ENCODE measurements at places on chromosomes 7 and 10. TPM values are rescaled to one million over a fixed set of nuclear protein-coding genes. Genes with fewer than 3 reads are reported as not detected.

DNA sequence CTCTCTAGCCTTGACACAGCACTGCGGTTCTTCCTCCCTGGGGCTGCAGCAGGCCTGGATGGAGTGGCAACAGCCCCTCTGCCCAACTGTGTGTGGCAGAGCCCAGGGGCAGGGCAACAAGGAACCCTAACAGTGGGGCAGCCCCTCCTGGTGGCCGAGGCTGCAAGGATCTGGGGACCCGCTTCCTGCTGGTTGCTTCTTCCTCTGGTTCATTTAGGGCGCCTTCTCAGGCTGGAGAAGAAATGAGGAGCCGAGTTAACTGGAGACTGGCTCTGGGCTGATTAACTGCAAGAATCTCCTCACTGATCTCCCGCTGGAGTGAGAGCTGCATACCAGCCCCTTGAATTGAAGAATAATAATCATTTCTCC is 80.1 kb upstream of the EMX2 start:
- DNase-seq, result peak; percentile 63

DNA sequence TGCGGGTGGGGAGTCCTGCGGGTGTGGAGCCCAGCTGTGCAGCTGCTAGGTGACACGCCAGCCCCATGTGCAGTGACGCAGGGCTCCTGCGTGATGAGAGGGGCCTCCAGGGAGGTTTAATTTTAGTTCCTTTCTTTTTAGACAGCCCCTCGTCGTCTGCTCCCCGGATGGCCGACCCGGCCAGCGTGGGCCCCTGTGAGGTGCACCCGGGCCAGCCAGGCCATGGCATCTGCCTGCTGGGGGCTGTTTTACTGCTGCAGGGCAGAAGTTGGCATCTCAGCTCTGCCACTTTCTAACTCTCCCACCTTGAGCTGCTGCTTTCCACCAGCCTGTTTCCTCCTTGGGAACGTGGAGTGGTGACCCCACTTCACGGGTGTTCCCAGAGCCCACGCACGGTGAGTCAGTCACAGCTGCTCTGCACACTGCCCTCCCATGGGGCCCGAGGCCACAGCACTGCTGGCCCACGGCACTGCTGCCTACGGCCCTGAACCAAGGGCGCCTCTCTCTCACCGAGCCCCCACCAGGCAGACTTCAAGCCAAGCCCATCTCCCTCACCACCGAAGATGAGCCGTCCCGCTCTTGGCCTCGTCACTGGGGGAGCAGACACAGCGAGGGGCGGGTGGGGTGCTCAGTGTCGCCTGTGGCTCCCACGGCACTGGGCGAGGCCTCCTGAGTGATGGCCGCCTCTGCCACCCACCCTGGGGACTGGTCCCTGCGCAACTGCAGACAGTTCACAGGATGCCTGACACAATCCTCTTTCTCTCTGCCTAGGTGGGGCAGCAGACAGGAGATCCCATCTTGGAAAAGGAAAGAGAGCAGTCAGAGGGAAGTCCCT is 21.3 kb downstream of the CYP2W1 start:
- DNase-seq, result no peak

DNA sequence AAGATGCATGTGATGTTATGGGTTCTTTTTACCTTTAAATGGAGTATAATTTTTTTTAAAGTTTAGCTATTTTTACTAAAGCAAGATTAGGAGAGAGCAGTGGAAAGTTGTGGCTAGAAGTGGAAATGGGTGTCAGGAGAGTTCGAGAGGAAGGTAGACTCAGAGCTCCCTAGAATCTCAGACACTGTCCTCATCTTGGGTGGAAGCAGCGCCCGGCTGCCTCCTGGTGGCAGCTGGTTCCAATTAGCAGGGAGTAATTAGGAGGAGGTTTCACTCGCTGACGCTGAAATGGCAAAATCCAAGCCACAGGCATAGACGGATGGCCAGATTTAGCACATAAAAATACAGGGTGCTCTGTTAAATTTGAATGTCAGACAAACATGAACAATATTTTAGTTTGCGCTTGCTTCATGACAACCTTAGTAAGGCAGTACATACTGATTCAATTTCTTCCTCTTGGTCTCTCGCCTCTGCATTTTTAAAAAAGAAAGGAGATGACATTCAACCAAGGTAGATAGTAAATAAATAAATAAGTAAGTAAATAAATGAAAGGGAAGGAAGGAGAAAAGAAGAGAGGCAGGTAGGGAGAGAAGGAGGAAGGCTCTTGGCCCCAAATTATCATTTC is 58.5 kb downstream of the LGI1 start:
- peak; percentile 69 for DNase-seq

DNA sequence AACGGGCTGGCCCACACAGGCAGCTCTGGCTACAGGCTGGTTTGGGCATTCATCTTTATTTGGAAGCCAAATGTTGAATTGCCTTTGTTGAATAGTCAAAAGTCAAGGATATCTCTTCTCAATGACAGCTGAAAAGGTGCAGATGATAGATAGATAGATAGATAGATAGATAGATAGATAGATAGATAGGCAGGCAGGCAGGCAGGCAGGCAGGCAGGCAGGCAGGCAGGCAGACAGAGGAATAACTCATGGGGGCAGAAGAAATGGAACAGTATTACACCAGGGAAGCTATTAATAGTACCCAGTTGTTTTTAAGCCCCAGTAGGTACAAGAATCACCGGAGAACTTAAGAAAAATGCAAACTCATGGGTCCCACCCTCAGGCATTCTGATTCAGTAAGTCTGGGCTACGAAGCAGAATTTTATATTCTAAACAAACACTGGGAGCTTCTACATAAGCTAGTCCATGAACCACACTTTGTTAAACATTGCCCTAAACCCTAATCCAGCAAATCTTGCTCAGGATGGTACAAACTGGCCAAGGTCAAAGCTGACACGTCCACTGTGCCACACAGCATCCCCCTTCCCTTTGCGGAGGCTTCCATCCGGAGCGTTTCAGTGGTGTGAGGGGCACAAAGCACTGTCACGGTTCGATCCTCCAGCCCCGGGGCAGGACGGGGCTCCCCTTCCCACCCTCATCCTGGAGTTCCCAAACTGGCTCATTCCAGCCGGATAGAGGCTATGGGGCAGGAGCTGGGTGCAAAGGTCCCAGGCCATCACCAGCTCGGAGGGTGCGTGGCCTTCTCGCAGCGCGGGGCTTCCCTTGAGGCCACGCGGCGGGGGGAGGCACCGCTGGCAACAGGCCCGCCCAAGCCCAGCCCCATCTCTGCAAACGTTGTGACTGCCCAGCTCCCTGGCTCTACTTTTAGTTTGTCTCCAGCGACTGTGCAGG is 6.7 kb downstream of the PRKAG2 start:
- DNase-seq, result no peak

- DNase-seq, result no peak
These were observed 16.1 kb downstream of the CCDC186 start for GRCh38 chr10:114157912-114158311.

GRCh38 chr7:47465191-47465590 is 116.7 kb downstream of the TNS3 start:
- DNase-seq, result no peak

SFXN2 gene
- total RNA-seq, result 32.7 TPM

DNA sequence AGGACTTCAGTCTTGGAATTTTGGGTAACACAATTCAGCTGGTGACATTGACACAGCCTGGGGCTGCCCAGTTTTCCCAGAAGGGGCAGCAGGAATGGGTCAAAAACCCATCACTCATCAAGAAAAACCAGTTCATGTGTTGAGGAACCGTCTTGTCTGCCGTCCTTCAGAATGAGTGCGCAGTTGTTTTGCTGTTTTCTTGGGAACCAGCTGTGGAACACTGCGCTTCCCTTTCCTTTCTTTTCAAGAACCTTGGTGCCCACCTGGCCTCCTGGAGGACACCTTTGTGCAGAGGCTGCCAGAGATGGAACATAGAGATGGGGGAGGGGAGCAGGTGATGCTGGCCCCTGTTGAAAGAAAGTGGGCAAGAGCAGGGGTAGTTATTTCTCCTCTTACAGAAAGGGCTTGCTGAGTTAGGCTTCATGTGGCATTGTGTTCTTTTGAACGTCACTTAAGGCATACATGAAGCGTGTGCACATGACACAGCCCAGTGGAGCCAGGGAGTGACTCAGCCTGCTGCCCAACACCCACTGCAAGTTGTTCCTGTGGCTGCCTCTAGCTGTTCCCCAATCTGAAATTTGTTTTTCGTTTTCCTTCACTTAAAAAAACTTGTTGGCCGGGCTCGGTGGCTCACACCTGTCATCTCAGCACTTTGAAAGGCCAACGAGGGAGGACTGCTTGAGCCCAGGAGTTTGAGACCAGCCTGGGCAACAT is 87.4 kb upstream of the TNS3 start:
- no peak for DNase-seq

TMEM273 gene
- not detected for total RNA-seq

DNA sequence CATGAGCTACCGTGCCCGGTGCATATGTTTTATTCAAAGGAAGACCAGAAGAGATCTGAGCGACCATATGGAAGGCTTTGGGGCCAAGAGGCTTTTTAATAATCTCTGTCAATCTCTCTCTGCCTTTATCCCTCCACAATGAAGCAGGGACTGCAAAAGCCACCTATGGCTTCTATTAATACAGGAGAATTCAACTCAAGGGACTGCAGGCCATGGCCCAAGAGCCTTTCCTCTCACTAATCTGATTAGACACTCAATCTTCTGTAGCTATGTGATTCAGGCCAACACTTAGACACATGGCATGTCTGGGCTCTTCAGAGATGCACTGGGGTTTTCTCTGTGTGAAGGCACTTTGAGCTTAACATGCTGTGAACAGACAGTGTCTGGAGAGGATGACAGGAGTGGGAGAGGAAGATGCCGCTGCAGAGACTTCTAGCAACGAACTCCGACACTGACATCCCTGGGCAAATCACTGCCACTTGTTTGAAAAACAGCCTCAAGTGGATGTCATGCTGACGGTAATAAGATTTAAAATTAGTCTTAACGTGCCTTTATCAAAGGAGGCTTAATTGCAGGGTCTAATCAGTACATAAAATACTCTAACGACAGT is 114.4 kb upstream of the AOAH start:
- DNase-seq, result no peak

WNT8B gene
- total RNA-seq, result not detected

DNA sequence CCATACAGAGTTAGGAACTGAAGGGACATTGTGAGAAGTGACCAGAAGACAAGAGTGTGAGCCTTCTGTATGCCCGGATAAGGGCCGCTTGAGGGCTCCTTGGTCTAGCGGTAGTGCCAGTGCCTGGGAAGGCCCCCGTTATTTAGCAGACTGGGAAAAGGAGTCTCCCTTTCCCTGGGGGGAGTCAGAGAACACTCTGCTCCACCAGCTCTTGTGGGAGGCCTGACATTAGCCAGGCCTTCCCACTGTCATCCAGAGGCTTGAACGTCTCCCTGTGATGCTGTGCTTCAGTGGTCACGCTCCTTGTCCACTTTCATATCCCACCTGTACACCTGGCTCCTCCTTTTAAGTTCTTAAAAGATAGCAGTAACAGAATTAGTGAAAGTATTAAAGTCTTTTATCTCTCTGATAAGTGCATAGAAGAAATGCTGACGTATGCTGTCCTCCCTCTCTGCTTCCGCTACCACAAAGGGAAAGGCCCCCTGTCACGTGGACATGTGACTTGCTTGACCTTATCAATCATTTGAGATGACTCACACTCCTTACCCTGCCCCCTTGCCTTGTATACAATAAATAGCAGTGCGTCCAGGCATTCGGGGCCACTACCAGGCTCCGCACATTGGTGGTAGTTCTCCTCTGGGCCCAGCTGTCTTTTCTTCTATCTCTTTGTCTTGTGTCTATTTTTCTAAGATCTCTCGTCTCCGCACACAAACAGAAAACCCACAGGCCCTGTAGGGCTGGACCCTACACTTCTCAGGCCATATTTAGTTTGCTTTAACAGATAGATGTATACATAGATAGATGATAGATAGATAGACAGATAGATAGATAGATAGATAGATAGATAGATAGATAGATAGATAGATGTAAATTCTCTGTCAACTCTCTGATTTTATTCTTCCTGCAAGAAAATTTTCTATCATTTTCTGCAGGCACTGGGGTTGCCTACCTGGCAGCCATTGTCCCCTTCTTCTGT is 131.5 kb upstream of the JCAD start:
- DNase-seq, result no peak

MYH16 gene
- total RNA-seq, result not detected

DNA sequence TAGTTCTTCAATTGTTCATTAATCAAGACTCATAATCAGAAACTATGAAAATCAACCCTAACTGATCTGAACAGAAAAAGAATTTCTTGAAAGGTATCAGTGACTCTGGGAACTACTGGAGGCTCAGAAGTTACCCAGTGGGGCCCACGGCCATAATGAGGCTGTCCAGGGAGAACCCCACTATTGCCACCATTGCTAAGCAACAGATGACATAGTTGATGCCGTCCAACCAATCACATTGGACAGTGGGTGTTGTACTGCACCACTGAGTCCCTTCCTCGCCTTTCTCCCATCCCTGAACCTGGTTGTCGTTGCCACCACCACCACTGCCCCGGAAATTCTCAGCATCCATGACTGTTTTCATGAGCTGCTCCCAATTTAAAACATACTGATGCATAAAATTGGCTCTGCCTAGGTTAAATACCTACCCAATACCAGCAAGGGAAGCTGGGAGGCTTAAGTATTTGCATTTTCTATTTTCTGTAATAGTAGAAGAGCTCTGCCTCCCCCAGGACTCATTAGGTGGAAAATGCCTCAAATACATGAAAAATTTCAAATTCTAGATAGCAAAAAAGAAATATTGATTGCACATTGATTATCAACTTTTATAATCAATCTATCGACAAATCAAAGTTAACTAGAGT is 26.7 kb upstream of the USP6NL start:
- no peak for DNase-seq

CLRN3 gene
- total RNA-seq, result not detected

- DNase-seq, result no peak
These were observed 23.6 kb downstream of the TMEM178B start for GRCh38 chr7:141097430-141097829.

DNA sequence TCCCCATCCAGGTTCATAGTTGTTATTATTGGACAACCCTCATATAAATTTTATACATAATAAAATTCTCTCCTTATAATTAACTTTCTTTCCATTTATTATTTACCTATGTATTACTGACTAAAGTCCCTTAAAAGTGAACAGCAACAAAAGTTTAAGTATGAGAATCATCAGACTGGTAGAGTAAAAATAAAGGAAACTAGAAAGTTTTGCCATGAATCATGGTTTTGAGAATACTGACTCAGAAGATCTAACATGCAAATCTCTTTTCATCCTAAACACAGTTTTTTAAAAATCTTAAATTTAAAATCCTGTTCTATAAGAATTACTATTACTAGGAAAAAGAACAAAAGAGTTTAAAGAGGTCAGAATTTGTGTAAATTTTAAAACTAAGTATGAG is 32.1 kb downstream of the HERC4 start:
- DNase-seq, result no peak

DNA sequence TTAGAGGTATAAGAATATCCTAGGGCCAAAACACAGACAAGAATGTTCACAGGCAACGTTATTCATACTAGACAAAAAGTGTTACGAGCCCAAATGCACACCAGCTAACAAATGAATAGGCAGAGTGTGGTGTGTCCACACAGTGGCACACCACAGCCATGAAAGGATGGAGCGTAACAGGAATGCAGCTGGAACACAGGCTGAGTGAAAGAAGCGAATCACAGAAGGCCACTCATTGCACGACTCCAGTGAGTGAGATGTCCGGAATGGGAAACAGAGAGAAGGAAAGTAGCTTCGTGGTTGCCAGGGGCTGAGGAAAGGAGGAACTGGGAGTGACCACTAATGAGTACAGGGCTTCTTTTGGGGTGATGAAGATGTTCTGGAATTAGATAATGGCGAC is 198.8 kb downstream of the TNS3 start:
- no peak for DNase-seq

GRCh38 chr7:146022776-146023175 is 93.8 kb upstream of the CNTNAP2 start:
- DNase-seq, result no peak

- no peak for DNase-seq
These were observed 21.3 kb upstream of the LIPF start for GRCh38 chr10:88642963-88643362.

GRCh38 chr7:44329888-44330287 is 4.5 kb upstream of the CAMK2B start:
- no peak for DNase-seq

Measured in H9 (cell line).